Activated naive CD4-positive, alpha-beta T cell (primary cell): ENCODE measurements at places on chromosomes 2 and 18.

DNA sequence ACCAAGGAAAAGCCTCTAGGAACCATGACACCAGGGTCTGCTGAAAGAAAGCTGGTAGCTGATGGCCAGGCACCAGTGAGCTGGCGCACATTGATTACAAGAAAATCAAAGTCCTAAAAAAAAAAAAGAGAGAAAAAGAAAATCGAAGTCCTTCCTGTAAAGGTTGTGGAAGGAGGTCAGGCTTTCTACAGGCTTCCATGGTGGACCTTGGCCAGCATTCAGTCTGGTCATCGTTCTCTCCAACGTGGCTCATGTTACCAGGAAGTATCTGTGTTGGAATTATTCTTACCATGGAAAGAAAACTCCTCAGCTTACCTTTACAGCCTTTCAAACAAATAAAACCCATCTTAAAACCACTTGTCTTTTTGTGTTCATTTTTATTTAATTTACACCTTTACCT lies 65.6 kb downstream of the CYB5A start:
- no peak for DNase-seq

DNA sequence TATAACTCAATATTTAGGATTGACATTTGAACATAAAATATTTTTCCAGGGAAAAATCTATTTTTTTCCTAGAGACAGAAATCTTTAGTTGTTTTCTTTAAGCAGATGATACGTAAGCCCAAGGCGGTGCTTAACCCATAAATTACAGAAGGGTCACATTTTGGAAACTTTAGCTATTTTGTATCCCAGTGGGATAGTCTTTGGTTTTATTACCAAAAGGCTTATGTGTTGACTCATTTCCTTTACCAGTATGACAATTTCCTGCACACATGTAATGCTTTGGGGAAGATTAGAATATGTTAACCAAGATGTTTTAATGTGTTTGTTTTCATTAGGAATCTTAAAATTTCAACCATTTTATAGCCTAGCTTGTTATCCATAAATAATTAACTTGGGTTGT lies 24.8 kb downstream of the DYNC1I2 start:
- DNase-seq, result no peak

DNA sequence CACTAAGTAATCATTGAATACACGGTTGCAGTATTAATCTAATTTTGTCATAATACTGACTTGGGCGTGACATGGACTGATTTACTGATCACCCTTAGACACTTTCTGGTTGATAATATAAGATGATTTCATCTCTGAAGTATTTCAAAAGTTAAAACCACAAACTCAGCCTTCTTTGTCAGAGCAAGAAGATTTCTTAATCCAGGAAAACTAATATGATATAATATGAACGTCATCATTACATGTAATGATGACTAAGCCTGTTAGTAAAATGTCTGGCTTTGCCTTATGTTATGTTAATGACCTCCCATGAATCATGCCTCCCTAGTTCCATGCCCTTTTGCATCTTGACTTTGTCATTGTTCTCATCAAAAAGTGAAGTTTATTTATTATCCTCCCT lies 1325.0 kb upstream of the CDH2 start:
- DNase-seq, result no peak

GRCh38 chr2:223731503-223731902 lies 105.9 kb downstream of the AP1S3 start:
- DNase-seq, result no peak

- no peak for DNase-seq
Observed at GRCh38 chr18:24814521-24814920, 354.1 kb downstream of the HRH4 start.

DNA sequence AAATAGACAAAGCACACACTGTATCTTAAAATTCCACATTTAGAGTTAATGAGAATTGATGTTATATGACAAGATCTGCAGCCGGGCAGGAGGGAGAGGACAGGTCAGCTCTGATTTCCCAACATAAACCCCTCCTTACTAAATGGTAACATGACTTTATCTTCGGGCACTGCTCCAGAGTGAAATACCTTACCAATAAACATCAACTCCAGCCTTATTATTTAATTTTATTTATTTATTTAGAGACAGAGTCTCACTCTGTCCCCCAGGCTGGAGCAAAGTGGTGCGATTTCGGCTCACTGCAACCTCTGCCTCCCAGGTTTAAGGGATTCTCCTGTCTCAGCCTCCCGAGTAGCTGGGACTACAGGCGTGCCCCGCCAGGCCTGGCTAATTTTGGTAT lies 1.7 kb downstream of the CYB5A start:
- DNase-seq, result no peak

DNA sequence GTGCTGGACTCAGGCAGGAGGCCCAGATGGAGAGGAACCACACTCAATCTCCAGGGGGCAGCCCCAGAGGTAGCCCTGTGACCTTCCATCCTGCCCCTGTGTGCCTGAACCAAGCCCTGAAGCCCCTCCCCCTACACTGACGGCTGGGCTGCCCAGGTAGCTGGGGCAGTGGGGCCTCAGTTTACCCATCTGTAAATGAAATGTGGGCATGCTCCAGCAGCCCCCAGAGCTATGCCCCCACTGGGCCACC lies 15.8 kb downstream of the CROCC2 start:
- DNase-seq, result no peak

- no peak for DNase-seq
Observed at GRCh38 chr2:96152304-96153161, 7.3 kb upstream of the DUSP2 start.

GRCh38 chr2:42249887-42250286 lies 80.7 kb downstream of the EML4 start:
- DNase-seq, result no peak

DNA sequence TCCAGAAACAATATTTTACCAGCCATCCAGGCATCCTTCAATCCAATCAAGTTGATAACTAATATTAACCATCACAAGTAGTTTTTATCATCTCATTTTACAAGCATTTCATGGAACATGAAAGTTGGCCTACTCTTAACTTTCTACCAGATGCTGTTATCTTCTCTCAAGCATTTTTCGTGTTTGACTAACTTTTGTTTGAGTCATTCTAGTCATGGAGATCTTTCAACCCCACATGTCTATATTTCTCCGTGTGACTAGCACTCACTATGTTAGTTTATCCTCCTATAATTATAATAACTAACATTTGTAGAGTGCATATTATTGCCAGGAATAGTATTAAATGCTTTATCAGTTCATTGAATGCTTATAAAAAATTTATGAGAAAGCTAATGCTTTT lies 307.0 kb upstream of the CWC22 start:
- no peak for DNase-seq
